ENCODE measurements at places on chromosomes 7 and 10. TPM values are rescaled to one million over a fixed set of nuclear protein-coding genes. Genes with fewer than 3 reads are reported as not detected.

NOC3L gene
- total RNA-seq, result 20.5 TPM

DNA sequence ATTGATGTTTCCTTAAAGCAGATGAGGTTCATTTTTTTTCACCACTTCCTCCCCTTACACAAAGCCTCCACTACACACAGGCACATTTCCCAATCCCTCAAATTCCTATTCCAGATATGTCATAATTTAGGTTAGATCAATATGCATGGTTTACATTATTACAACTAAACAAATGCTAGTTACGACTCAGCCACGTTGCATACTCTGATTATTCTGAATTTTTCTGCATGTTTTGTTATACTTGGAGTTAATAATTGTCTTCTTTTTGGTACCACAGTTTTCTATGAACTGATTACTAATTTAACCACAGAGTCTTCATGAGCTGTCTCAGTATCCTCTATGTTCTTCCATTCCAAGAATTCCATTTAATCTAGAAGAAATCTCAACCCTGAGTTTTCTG lies 4.4 kb upstream of the BICC1 start:
- peaks cover 2% of the 10 kb centered on the region for H3K4me1 ChIP-seq
- H3K27me3 ChIP-seq, result peaks cover 7% of the 10 kb centered on the region
- no peak for DNase-seq

GRCh38 chr7:57529931-57530330 lies 80.0 kb downstream of the ZNF716 start:
- H3K4me3 ChIP-seq, result no peak overlapping the region
- no peaks in the 10 kb centered on the region for H3K36me3 ChIP-seq
- no peak for DNase-seq

GRCh38 chr7:76513817-76514799 lies 3.8 kb downstream of the UPK3B start:
- H3K27me3 ChIP-seq, result no peaks in the 10 kb centered on the region
- H3K36me3 ChIP-seq, result no peaks in the 10 kb centered on the region
- DNase-seq, result peak; percentile 45

PCGF6 gene
- total RNA-seq, result 6.5 TPM

GRCh38 chr10:35304649-35305048 lies 31.7 kb upstream of the CCNY start:
- no peaks in the 10 kb centered on the region for H3K27me3 ChIP-seq
- H3K27ac ChIP-seq, result no peak overlapping the region
- no peaks in the 10 kb centered on the region for H3K36me3 ChIP-seq
- DNase-seq, result no peak
- no peaks in the 10 kb centered on the region for H3K4me1 ChIP-seq

DNA sequence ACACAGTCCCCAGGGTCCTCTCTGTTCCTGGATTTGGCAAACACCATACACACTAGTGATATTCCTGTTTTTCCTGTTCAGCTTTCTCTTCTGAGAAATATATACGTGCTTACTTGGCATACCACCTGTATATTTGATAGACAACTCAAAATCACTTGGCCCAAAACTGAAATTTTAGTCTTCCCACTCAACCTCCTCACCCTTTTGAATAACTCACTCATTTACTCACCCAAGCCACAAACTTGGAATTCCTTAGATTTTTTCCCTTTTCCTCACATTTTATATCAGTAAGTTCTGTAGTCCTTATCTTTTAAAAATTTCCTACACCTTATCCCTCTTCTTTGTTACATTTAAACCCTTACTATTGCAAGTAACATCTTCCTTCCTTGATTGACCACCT lies 143.4 kb downstream of the PPP1R3A start:
- no peak overlapping the region for H3K4me3 ChIP-seq
- no peak for DNase-seq
- H3K4me1 ChIP-seq, result no peaks in the 10 kb centered on the region
- H3K36me3 ChIP-seq, result no peaks in the 10 kb centered on the region
- no peaks in the 10 kb centered on the region for H3K27me3 ChIP-seq
- H3K27ac ChIP-seq, result no peak overlapping the region

- no peaks in the 10 kb centered on the region for H3K36me3 ChIP-seq
- H3K27me3 ChIP-seq, result no peaks in the 10 kb centered on the region
- DNase-seq, result no peak
- H3K27ac ChIP-seq, result no peak overlapping the region
Observed at GRCh38 chr7:81256991-81257390, 338.1 kb upstream of the SEMA3C start.

AKR1C4 gene
- total RNA-seq, result not detected

RPEL1 gene
- total RNA-seq, result not detected

DNA sequence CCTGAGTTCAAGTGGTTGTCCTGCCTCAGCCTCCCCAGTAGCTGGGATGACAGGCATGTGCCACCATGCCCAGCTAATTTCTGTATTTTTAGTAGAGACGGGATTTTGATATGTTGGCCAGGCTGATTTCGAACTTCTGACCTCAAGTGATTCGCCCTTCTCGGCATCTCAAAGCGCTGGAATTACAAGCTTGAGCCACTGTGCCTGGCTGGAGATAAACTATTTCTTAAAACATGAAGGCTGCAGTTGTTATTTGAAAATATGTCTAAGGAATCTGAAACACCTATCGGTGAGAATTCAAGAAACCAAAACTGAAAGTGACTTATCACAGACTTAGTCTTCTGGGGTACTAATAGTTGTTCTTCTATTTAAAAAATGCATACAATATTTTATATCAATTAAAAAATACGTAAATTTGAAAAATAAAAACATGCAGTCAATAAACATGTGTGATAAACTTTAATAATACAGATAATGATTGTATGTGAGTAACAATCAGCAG lies 176.9 kb upstream of the PRSS58 start:
- no peaks in the 10 kb centered on the region for H3K4me1 ChIP-seq
- no peak for DNase-seq
- H3K27ac ChIP-seq, result no peak overlapping the region
- no peaks in the 10 kb centered on the region for H3K27me3 ChIP-seq
- no peak overlapping the region for H3K4me3 ChIP-seq

PDSS1 gene
- total RNA-seq, result 4.8 TPM

CYP2E1 gene
- total RNA-seq, result not detected

TAS2R41 gene
- not detected for total RNA-seq

LIPJ gene
- 0.49 TPM for total RNA-seq

DMBT1 gene
- 44.5 TPM for total RNA-seq

- no peaks in the 10 kb centered on the region for H3K27me3 ChIP-seq
- no peak overlapping the region for H3K4me3 ChIP-seq
- no peaks in the 10 kb centered on the region for H3K36me3 ChIP-seq
- peaks cover 26% of the 10 kb centered on the region for H3K4me1 ChIP-seq
- no peak overlapping the region for H3K27ac ChIP-seq
Observed at GRCh38 chr7:37924491-37925041, 4.1 kb downstream of the EPDR1 start.

ALOX5 gene
- 502 TPM for total RNA-seq

- no peak overlapping the region for H3K4me3 ChIP-seq
- H3K27ac ChIP-seq, result no peak overlapping the region
- no peaks in the 10 kb centered on the region for H3K27me3 ChIP-seq
- H3K36me3 ChIP-seq, result no peaks in the 10 kb centered on the region
- no peaks in the 10 kb centered on the region for H3K4me1 ChIP-seq
Observed at GRCh38 chr10:60883187-60883586, 60.8 kb downstream of the RHOBTB1 start.

LLCFC1 gene
- not detected for total RNA-seq

GRCh38 chr10:92238586-92239098 lies 52.2 kb downstream of the CPEB3 start:
- peak overlapping the region; percentile 91 for H3K27ac ChIP-seq
- peak; percentile 75 for DNase-seq
- H3K4me3 ChIP-seq, result peak overlapping the region; percentile 75
- H3K36me3 ChIP-seq, result no peaks in the 10 kb centered on the region

CNNM2 gene
- total RNA-seq, result 6.4 TPM

CYP3A7 gene
- 1.1 TPM for total RNA-seq

TWIST1 gene
- not detected for total RNA-seq

Data from upper lobe of left lung (tissue), 6 donors.